Fibroblast of mammary gland (primary cell): ENCODE measurements at places on chromosomes 4 and X.

DNA sequence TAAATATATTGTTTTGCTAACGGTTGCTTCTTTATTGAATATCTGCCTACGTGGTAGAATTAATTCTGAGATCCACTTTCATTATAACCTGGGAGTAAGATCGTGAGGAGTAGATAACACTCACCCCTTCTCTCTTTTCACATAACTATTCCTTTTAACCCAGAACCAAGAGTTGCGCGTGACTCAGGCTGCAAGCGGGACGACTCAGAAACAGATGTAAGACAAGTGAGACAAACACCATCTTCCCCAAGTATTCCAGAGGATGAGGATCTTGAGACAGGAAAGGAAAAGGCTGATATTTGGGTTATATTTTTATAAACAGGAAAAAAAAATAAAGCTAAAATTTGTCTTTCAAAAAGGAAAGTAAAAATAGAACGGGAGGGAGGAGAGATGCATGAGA lies 318.8 kb upstream of the NOCT start:
- DNase-seq = peak; percentile 41

- DNase-seq = no peak
Measured at GRCh38 chr4:139776235-139776634, 110.6 kb downstream of the MGST2 start.

- DNase-seq = peak; percentile 75
Measured at GRCh38 chr4:124135409-124135813, 577.1 kb downstream of the ANKRD50 start.

GRCh38 chr4:74873545-74874301 lies 59.2 kb upstream of the PARM1 start:
- DNase-seq = peak; percentile 7

DNA sequence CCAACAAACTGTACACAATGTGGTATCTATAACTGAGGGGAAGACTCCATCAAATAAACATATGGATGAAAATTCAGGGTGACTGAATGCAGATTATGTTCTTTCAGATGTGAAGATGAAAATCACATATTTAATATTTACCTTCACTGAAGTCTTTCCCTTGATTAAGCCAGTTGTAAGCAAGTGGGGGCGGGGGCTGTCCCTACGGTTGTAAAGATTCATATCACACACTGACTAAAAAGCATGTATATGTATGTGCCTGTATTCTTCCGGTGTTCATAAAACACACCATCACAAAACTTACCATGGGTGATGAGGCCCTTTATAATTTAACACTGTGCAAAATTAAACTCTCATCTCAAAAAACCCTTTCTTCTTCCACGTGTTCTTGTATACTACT lies 1.3 kb downstream of the TAB3 start:
- no peak for DNase-seq

DNA sequence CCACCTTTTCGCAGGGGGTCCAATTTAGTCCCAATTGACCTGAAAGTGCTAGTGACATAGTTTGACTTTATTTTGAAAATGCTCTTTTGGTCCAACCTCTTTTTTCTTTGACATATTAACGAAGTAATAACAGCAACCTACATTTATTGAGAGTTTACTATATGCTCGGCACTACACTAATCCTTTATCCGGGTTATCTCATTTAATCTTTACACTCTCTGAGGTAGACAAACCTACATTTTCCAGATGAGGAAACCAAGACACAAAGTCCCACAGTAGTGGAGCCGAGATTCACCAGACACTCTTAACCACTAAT lies 307 bp upstream of the ATRX start:
- DNase-seq = no peak

- DNase-seq = no peak
Measured at GRCh38 chrX:5042563-5042962, 1186.1 kb downstream of the NLGN4X start.

GRCh38 chr4:88940506-88940905 lies 116.5 kb downstream of the FAM13A start:
- no peak for DNase-seq

GRCh38 chr4:54525602-54526001 lies 132.2 kb upstream of the KIT start:
- DNase-seq = peak; percentile 81

DNA sequence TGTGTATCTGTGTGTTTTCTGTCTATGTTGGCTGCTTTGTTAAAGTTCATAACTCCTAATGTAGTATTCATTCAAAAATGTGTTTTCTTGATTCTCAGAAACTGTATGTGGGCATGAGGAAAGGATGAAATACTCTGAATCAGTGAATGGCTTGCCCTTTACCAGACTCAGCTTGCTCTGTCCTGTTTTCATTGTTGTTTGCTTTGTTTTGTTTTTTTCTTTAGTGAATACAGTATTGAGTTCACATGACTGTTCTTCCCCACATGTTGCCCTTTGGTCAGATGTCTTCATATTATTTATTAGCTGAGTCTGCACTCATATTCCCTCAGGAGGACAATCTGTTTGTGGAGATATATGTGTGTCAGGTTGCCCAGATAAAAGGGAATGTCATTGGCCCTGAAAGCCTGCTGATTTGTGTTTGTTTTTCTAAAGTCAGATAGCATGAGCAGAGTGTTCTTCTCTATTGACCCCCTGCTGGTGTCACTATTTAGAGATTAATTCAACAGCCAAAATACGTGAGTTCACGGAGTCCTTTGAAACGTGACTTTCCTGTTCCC lies 1184.4 kb downstream of the RPA4 start:
- peak; percentile 9 for DNase-seq

DNA sequence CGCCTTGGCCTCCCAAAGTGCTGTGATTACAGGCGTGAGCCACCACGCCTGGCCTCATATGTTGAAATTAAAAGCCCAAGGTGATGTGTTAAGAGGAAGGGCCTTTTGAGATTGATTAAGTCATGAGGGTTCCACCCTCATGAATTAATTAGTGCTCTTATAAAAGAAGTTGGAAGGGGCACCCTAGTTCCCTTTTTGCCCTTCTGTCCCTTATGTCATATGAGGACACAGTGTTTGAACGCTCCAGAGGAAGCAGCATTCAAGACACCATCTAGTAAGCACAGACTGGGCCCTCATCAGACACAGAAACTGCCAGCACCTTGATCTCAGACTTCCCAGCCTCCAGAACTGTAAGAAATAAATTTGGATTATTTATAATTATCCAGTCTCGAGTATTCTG lies 5.1 kb upstream of the APLN start:
- no peak for DNase-seq

DNA sequence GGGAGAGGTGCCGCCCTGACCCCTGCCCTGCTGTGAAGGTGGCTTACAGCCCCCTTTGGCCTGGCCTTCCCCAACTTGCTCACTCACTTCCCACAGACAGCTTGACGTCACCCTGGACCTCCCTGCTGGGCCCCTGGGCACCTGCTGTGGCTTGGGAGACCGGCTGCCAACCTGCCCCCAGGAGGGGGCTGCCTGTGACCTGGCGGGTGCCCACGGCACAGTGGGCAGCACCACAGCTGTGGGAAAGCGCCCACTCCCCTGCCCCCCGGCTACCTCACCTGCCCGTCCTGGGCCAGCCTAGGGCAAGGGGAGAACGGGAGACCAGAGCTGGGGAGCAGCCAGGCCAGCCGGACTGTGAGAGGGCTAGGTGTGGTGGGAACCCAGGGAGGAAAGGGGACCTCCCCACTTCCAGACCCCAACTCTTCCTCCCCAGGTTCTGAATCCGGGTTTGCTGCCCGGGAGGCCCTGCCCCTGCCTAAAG lies 2.4 kb upstream of the ZFP92 start:
- DNase-seq = no peak

- DNase-seq = no peak
Measured at GRCh38 chr4:172657081-172657480, 511.5 kb upstream of the GALNT7 start.

DNA sequence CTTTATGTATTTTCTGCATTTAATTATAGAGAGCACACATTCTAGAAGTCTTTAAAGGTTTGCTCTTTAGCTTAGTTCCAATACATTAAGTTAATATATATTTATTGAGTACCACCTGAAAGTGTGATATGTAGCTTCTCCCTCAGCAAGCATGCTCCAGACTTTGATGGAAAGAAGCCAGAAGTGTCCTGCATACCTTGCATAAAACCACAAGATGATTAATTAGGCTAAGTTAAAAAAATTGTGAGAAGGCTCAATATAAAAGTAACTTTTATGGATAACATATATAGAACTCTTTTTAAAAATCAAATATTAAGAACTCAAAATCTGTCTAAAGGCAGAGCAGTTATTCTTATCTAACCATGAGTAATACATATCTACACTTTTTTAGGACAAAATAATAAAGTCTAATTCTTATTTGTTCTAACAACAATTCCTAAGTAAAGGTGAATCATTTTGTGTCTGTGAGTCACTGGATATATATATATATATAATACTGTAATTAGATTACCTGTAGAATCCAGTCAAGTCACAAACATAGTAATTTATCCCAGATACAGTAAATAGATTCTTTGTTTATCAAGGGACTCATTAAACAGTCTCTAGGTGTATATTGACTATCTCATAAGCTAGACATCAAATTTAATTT lies 51.2 kb downstream of the INTS12 start:
- no peak for DNase-seq

GRCh38 chr4:118983293-118983692 lies 94.6 kb downstream of the SYNPO2 start:
- no peak for DNase-seq

DNA sequence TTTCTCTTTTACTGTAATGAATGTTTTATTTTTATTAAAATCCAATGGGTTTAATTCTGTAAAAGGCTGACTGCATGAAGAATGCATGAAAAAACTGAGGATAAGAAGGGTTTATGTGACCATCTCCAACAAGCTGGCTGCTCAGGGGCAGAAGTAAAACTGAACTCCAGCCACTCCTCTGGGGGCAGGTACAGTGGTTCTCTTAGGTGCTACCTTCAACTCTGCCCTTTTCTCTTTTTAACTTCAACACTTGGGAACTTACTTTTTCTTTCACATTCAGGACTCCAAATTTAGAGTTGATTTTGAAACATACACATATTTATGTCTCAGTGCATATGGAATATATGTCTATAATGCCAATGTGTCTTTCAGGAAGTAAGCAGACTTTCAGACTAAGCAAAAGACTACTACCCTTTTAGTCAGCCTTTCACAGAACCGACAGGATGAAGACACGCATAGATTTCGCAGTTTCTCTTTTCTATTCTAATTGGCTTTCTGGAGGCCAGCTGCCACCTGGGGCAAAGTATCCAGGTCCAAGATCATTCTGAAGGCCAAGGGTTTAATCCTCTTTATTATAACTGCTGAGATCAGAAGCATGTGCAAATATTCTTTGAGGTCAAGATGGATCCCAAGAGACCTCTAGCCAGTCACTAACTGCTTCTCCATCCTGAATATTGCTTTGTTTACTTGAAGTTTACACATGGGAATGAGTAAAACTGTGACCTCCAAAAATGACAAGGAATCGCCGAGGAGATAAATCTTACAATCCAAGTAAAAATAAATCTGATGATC lies 30.7 kb downstream of the HS3ST1 start:
- DNase-seq = no peak

DNA sequence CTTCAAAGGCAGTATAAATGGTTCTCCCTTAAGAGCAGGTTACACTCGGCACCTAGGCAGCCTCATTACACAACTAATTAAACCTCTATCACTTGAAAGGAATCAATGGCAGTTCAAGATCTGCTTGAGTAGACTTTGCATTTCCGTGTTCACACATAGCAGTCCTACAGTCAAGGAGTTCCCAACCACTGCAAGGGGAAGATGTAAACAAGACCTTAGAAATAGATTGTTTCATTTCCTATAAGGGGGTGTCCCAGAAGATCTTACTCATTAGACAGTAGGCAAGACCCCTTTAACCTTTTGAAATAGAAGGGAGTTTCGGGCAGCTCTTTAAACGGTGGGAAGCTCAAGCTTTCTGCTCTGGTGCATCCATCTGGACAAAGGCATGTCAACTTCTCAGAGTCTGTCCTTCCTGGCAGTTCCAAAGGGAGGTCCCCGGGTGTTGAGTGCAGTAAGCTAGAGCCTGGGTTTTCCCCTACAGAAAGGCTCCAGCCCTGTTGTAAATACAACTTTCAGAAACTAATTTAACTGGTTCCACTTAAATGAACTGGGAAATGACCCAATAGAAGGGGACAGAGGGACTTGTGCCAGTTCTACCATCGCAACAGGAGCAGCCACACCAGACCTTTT lies 150.8 kb downstream of the RBMX2 start:
- no peak for DNase-seq

DNA sequence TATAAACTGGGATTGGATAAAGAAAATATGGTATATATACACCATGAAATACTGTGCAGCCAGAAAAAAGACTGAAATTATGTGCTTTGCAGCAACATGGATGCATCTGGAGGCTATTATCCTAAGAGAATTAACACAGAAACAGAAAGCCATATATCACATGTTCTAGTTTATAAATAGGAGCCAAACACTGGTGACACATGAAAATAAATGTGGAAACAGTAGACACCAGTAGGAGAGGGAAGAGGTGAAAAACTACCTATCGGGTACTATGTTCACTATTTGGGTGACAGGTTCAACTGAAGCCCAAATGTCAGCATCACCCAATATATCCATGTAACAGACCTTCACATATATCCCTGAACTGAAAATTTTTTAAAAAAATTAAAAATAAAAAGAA lies 725.1 kb downstream of the C4orf33 start:
- DNase-seq = no peak
